PC-3 (cell line): ENCODE measurements at places on chromosomes 5 and 9. TPM values are rescaled to one million over a fixed set of nuclear protein-coding genes. Genes with fewer than 3 reads are reported as not detected.

The PLPP6 gene
- total RNA-seq = 3.6 and 4.0 TPM in 2 replicates

The TAF11L10 gene
- total RNA-seq = not detected in 2 replicates

DNA sequence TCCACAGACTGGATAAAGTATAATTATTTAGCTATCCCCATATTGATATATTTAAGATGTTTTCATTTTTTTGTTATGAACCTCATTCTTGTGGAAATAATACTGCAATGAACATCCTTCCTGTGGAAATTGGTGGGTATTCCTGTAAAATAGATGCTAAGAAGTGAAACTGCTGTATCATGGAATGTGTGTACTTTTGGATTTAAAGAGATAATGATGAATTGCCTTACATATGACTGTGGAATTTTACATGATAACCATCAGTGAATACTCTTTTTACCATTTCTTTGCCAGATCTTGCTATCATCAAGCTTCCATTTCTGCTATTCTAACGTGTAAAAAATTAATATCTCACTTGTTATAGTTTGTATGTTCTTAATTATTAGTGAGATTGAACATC lies 847.9 kb downstream of the EFNA5 start:
- DNase-seq = no peak

DNA sequence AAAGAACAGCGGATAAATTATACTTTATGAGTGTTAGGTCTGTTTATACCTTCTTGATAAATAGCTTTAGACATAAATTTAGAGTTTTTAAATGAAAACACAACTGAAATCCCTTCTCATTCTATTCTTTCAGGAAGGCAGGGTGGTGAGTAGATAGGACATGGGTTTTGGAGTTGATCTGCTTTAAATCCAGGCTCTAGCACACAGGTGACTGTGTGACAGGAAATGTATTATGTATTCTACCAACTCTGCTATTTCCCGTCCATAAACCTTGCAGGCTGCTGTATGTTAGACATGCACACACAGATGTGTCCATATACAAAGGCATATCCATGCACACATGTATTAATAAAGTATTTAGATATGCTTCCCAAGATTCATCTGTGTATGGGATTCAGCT lies 19.3 kb upstream of the CARTPT start:
- DNase-seq = no peak

- DNase-seq = peak; percentile 57
Observed at GRCh38 chr9:16029046-16029615, 476.3 kb downstream of the CCDC171 start.
